ENCODE measurements at places on chromosomes 5 and 9. TPM values are rescaled to one million over a fixed set of nuclear protein-coding genes. Genes with fewer than 3 reads are reported as not detected.

The RLN1 gene
- total RNA-seq: not detected

The PCDHGB1 gene
- 0.92 TPM for total RNA-seq

The GAPT gene
- total RNA-seq: 0.40 TPM

The SNCAIP gene
- total RNA-seq: 2.3 TPM

DNA sequence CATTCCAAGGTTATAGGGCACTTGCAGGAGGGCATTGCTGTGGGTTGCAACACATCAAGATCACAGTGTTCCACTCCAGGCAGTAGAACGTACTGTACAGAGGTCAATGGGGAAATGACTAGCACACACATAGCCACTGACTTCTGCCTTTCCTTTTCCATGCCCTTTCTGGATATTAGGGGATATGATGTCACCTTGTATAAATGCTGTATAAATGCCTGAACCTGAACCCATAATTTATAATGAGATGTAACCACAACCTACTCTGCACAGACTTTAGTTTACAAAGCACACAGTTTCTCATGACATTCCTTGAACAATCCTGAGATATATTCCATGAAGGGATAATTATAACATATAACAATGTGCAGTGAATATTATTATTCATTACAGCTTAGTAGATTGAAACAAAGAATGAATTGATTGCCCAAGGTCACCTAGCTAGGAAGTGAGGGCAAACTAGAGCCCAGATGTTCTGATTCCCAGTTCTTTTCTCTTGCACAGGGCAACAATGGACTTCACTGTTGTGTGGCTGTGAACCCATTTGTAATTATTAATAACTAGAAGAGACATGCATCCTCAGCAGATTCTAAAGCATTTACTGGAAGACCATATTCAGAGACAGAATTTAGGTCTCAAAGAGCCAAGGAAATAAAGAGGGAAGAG, 5.6 kb upstream of the ABLIM3 start:
- ATAC-seq: no peak

DNA sequence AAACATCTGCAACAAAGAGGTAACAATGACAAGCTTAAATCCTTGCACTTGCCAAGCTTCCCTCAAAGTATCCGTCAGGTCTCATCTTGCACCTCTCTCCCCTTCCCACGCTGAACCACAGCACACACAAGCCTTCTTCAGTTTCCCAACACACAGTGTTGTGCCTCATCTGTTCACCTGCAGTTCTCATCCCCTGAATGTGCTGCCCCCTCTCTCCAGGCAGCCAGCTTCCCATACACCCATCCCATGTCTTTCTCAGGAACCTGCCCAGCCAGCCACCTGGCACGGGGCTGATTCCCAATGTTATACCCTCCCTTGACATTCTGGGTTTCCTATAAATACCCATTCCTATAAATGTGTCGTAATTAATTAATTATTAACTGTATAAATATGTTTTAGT, 314.8 kb downstream of the PRELID2 start:
- no peak for ATAC-seq

DNA sequence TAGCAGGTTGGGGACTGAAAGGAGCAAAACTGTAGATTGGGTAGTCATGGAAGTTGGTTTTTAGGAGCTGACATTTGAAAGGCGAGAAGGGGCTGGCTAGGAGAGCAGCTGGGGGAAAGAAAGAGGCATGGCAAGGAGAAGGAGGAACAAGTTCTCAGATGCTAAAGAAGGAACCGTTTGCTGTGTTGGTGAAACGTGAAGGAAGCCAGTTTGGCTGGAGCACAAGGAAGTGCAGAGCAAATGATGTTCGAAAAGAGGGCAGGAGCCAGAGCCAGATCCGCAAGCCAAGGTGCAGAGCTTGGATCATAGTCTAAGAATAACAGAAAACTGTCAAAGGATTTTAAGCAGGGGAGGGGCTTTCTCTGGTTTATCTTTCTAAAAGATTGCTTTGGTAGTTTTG, 276.6 kb downstream of the ASTN2 start:
- ATAC-seq: no peak

- no peak for ATAC-seq
Observed at GRCh38 chr5:33736510-33736909, 155.3 kb downstream of the ADAMTS12 start.

GRCh38 chr5:148633067-148633377, 21.3 kb downstream of the HTR4 start:
- no peak for ATAC-seq

- no peak for ATAC-seq
Observed at GRCh38 chr5:165622864-165623536, 2117.6 kb downstream of the MAT2B start.

Measured in esophagus mucosa (tissue), 1 donor.